ENCODE measurements at places on chromosomes 16 and 17.
A peak's percentile ranks its signal among the peaks of the same experiment; 100 is the strongest.

DNA sequence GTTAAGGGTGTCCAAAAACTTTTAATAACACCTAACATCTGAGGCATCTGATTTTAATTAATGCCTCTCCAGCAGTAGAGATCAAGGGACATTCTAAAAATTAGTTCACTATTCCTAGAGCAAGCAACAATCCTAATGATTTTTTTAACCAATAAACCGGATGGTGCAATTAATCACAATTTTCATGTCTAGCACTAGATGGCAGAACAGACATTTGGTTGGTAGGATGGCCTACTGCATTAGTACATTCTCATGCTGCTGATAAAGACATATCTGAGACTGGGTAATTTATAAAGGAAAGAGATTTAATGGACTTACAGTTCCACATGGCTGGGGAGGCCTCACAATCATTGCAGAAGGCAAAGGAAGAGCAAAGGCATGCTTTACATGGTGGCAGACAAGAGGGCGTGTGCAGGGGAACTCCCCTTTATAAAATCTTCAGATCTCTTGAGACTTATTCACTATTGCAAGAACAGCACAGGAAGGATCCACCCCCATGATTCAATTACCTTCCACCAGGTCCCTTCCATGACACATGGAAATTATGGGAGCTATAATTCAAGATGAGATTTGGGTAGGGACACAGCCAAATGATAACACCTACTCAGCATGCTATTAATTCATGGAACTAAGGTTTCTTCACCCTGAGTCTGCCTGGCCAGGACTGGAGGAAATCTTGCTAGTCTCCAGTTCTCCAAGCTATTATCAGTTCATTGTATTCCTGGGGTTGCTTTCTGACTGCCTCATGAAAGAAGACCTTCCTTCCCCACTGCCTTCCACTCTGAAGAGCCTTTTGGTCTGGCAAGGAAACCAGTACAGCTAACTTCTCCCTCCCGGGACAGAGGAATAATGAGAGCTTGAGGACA is 24.8 kb downstream of the HS3ST3A1 start:
- DNase-seq: no peak

DNA sequence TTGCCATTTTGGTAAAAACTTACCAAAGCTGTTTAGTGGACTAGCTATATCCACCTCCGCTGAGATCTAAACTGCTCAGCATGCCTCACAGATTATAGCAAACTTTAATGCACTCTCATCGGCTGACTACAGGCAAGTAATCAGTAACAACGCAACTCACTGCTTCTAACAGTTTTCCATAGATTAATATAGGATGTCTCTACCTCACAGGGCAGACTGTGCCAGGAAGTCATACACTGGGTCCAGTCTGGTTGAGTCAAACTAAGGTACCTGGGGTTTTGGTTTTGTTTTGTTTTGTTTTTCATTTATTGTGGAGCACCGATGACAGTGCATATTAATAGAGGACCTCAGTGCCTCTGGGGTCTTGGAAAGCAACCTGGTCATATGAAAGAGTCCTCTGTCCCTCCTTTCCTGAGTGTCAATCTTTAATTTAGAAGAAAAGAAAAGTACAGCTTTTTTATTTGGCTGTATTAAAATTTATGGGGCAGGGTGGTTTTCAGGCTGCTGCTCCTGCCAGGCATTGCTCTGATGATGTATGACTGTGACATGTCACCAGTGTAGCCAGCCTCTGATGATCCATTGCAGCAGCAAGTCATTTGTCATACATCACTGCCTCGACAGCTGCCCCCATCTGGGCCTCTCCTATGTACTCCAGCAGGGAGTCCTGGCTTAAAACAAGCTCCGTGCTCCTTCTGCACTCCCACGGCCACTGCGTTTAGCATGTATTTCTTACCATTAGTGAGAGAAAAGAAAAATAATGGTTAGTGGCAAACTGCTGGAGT is 854.1 kb downstream of the KCNJ2 start:
- DNase-seq: no peak

- DNase-seq: peak; percentile 43
These were observed 86.4 kb downstream of the FOXL1 start for GRCh38 chr16:86664522-86665318.

DNA sequence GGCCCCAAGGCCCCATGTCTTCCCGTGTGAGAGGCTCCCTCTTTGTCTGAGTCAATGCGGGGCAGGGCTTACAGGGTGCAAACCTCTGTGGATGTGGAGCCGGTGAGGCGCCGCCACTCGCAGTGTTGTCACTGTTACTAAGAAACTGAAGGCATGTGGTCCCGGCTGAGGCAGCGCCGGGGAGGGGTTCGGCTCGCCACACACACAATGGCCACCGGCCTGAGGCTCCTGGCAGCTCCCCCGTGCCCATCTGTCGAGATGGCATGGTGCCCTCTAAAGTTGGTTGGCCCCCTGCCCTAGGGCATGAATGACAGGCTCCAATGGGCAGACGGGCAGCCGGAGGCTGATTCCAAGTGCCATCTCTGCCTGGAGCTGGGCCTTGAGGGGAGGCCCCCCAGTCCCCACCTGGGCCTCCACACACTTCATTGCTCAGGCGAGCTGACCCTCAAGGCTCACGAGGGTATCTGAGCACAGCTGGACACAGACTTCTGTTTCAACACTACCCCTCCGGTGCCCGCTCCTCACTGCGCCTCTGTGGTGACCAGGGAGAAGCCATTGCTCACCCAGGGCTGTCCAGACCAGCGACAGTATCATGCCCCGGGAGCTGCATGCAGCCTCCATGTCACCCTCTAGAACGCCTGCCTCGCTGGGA is 137.2 kb downstream of the C16orf78 start:
- no peak for DNase-seq

DNA sequence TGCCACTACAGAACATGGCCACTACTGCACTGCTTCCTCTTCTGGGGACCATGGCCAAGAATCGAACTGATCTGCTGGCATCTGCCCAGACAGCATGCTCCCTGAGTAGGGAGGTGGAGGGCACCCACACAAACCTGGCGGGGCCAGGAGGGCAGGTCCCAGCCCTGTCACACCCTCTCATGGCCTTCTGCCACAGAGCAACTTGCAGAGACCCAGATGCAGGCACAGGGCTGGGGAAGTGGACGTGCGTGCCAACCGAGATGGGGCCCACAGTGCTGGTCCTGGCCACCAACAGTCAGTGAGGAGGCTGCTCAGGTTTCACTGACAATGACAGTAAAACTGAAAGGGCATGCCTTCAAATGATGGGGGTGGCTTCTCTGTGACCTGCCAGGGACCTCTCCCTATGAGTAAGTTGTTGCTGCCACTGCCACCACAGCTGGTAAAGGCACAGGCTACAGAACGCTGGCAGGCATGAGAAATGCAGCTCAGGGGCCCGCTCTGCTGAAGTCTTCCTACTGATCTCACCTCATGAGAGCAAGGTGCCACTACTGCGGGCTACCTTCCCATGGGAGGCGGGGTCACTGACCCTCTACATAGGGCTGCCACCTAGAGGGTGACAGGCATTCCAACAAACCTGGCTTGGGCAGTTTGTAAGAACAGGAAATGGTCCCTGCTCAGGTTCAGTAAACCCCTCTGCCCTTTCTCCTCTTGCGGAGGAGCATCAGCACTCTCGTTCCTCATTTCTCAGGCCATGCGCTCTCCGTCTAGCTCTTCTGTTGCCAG is 15.5 kb downstream of the HIC1 start:
- DNase-seq: peak; percentile 69

GRCh38 chr17:19448341-19449268 is 37.6 kb downstream of the RNF112 start:
- DNase-seq: no peak

DNA sequence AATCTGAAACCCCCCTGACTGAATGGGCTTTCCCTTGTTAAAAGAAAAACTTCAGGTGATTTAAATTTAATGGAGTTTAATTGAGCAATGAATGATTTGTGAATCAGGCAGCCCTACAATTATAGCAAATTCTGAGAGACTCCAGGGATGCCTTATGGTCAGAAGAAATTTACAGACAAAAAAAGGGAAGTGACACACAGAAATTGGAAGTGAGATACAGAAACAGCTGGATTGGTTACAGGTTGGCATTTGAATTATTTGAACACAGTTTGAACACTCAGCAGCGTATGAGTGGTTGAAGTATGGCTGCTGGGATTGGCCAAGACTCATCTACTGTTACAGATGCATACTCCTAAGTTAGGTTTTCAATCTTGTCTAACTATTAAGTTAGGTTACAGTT is 19.0 kb upstream of the CPHXL start:
- no peak for DNase-seq

DNA sequence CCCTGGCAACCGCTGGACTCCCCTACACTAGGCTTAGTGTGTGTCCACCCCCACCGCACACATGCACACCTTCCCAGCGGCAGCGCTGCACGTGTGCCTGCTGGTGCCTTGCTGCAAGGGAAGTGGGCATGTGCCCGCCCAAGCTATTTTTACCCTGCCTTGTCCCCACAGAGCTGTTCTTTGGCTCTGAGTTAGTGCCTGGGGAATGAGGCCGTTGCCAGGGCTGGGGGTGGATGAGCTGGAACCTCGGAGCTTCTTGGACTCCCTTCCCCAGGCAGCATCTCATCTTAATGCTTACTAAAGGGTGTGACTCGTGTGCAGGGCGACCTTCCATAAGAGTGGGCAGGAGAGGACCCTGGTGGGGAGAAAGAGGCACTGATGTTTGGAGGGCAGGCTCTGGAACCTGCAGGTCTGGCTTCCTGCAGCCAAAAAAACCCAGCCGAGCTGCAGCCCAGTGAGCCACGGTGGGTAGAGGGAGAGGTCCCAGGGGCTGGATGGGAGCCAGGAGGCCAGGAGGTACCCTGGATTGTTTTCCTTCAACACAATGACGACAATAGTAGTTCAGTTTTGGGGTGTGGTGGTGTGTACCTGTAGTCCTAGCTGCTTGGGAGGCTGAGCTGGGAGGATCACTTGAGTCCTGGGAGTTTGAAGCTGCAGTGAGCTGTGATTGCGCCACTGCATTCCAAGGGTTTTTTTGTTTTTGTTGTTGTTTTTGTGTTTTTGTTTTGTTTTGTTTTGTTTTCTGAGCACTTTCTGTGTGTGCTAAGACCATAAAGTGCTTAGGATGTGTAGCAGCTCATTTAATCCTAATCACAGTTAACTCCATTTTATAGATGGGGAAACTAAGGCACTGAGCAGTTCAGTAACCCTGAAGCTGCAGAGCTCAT is 119.1 kb downstream of the RAB11FIP4 start:
- DNase-seq: no peak

DNA sequence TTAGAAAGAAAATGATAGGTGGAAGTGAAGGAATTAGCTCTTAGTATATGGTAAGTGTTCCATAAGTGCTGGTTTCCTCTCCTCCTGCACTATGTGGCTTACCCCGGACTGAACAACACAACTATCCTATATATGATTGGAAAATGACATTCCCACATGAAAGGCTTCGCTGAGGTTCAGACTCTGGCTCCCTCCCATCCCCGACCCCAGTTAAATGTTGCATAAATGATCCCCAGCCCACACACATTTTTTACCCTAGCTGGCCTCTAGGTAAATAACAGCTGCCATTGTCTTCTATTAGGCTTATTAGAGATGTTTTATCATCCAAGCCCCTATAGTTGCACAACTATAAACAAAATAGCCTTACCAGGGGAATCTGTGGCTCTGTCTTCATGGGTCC is 495.6 kb upstream of the CDH11 start:
- DNase-seq: no peak

GRCh38 chr17:179066-179432 is 2.4 kb downstream of the DOC2B start:
- no peak for DNase-seq

GRCh38 chr16:4370570-4371356 is 885 bp upstream of the VASN start:
- DNase-seq: no peak

DNA sequence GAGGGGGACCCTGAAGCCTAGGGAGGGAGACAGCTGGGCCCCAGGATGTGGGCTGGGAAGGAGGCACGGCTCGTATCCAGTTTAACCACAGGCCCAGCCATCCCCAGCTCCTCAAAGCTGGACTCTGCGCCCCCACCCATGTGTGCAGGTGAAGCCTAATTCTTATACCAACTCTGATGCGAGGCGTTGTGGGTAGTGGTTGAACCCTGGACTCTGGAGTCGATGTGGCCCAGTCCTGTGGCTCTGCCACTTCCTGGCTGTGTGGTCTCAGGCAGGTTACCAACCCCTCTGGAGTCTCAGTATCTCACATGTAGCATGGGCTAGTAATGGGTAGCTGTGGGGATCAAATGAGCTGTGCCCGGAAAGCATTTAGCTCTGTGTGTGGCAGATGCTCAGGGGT is 60.4 kb upstream of the TOB1 start:
- no peak for DNase-seq
